Common myeloid progenitor, CD34-positive (primary cell): ENCODE measurements at places on chromosomes 11 and 22.

GRCh38 chr22:40919446-40919845 is 31.7 kb upstream of the RBX1 start:
- DNase-seq, result no peak

DNA sequence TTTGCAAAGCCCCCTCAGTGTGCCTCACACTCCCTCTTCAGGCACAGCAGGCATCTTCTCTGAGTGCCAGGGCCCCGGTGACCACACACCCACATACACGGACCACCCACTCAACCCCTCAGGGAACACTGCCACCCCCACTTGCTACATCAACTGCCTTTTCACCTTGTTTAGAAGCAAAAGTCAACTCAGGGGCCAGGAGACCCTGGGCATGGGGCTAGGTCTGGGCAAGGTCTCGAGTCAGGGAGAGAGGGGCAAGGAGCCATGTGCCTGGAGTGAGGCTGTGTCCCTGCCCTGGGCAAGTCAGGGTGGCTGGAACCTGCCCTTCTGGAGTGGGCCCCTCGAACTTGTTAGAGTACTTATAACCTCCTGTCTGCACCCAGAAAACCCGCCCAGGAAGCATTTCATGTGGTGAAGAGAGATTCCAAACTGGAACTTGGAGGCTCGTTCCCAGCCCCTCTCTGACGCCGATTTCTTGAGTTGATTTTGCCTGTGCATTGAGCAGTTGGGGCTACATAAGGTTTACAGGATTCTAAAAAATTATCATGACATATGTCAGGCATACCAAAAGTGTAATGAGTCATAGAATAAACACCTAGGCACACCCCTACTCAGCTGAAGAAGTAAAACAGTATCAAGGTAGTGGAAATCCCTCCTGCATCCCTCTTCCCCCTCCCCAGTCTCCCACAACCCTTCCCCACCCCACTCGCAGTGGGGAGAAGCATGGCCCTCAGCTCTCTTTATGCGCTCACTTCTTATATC is 74.3 kb downstream of the MYEOV start:
- no peak for DNase-seq

DNA sequence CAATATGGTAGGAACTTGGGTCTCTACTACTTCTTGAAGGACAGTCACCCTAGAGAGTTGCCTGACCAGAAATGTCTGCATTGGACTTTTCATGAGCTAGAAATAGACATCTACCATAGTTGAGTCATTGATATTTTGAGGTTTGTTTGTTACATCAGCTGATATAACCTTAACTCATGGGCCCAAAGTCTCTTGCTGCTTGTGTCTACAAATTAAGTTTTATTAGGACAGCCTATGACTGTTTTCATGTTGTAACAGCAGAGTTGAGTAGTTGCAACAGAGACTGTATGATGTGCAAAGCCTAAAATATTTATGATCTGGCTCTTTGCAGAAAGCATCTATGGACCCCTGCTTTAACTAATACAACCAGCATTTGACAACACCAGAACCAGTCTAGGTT is 155.3 kb downstream of the MIAT start:
- no peak for DNase-seq

DNA sequence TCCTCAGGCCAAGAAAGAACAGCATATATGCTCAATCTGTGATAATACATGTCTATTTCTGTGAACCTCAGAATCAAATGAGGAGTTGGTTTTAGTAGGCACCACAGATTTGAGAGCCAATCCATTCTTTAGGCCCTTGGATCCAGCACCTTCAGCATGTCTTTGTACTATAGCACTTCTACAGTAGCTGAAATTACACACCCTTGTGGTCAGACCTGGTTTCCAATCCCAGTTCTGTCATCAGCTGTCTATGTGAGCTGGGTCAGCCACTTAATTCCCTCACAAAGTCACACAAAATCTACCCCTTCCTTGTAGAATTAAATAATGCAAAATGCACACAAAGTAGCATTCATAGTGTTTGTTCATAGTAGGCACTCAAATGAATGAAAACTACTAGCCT is 381.3 kb upstream of the LARGE1 start:
- no peak for DNase-seq

GRCh38 chr11:76152741-76153570 is 53.3 kb downstream of the WNT11 start:
- DNase-seq, result no peak
